ENCODE measurements at places on chromosomes 11 and 22.

- no peak for DNase-seq
These were observed 107.9 kb upstream of the BID start for GRCh38 chr22:17882162-17882561.

DNA sequence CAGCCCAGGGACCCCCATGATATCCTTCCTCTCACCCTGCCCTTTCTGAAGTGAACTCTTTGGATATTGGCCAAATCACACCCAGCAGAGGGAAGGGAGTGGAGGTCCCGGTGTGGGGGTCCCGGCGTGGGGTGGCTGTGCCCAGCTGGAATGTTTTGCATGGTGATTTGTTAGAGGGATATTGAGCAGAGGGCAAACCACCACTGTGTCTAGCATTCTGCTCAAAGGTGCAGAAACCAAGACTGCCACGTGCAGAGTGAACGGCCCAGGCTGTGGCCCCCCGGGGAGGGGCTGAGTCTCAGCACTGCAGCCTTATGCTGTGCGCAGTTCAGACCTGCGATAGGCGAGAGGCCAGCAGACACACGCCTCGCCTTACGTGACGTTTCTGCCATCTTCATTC is 7.9 kb upstream of the BID start:
- DNase-seq = no peak

DNA sequence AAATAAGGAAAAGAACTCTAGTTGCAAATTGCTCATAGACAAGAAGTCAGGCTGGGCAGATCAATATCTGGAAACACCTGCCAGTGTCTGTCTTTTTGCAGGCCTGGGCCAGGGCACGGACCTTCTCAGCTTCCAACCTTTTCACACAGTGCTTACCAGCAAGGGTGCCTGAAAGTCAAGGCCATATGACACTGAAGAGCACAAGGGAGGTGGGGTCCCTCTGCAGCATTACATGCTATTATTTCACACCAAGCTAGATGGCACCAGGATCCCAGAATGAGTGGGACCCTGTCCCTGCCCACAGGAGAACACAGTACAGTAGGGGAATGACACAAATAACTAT is 5.9 kb upstream of the PEX26 start:
- DNase-seq = no peak

DNA sequence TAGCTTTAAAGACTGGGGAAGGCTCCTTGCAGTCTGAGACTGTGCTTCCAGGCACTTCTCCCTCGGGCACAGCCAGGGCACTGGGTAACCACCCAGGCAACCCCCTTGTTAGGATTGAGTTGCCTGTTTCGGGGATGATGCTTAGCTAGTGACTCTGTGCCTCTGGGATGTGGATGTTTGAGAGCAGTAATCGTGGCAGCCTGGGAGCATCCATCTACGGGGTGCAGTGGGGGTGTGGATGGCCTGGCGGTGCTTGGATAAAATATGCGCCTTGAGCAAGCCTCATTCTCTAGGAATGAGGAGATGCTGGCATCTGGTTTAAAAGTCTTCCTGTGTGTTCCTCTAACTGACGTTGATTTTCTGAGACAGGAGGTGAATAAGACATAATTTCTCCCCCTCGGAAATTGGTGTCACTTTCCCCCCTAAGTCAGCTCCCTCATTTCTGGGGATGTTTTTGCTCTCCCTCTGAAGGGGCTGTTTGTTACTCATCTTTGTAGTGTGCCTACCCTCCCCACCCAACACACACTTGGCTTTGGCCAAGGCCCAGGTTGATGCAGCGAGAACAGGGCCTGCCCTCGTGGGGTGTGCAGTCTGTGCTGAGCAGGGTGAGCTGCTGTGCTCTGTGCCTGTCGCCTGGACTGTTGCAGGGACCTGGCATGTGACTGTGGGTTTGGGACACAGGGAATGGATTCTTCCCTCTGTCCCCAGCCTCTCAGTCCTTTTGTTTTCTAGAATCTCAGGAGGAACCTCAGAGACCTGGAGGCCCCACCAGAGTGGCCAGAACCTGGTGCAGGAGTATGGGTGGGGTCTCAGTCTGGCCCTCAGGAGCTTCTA is 2.0 kb downstream of the GNAZ start:
- no peak for DNase-seq

DNA sequence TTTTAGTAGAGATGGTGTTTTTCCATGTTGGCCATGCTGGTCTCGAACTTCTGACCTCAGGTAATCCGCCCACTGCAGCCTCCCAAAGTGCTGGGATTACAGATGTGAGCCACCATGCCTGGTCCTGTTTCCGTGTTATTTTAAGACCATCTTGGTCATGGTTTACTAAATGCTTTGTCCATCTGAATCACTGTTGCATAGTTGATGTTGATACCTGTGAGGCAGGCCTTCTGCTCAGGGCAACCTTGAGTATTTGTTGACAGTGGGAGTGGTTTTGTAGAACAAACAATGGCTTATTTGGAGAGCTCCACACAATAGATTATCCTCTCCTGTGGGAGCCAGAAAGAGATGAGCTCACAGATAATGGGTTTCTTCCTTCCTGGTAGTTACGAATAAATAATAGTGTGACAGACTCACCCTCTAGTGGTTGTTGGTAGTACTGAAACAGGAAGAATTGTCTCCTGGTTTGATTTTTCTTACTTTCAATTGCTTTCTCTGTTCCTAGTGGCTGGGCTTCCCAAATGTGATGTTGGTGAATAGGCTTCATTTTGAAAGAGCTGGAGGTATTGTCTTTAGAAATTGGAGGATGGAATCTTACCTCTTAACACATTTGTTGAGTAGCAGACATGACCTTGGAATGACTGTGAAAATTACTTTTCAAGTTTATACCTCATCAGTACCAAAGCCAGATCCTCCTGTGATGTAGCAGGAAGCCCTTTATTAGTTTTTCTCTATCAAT is 39.0 kb downstream of the CTNND1 start:
- no peak for DNase-seq

GRCh38 chr11:78253797-78254196 is 65.1 kb downstream of the USP35 start:
- DNase-seq = no peak

- no peak for DNase-seq
These were observed 99.4 kb downstream of the TEAD1 start for GRCh38 chr11:12773591-12773990.

All from activated CD4-positive, alpha-beta T cell treated with anti-CD3 and anti-CD28 coated beads, Interleukin-2, amount 50 U/mL, for 1 hour (primary cell).